ENCODE measurements at places on chromosomes 5 and 9.
A peak's percentile ranks its signal among the peaks of the same experiment; 100 is the strongest.

GRCh38 chr5:35863159-35863558 lies 6.5 kb downstream of the IL7R start:
- no peak for DNase-seq

DNA sequence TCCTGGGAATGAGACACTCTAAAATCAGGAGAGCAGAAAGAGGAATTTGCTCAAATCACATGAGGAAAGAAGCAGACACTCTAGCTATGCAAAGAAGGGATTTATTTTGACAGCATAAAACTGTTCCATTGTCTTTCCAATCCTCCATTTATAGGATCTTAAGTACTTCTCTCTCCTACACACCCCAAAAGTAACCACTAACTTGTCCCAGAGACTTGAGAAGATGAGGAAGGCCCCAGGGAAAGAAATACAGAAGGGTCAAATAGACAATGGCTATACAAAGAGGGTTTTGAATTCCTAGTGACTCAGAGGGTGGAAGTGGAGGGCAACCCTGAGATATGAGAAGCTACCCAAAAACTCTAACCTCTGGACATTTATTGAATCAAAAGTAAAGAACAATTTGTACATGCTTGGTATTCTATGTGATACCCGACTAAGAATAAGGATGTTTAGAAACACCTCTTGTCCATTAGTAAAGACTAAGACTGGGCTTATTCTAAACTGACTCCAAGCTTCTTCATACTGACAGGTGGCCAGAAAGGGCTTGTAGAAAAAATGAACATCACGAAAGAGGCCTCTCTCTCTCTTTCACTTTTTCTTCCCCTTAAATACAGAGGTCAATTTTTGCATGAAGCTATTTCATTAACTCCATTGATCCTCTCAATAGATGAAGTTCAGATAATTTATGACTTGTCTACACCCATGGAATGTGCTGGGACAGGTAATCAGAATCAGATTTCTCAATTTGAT lies 20.6 kb downstream of the DMAC1 start:
- DNase-seq, result no peak

DNA sequence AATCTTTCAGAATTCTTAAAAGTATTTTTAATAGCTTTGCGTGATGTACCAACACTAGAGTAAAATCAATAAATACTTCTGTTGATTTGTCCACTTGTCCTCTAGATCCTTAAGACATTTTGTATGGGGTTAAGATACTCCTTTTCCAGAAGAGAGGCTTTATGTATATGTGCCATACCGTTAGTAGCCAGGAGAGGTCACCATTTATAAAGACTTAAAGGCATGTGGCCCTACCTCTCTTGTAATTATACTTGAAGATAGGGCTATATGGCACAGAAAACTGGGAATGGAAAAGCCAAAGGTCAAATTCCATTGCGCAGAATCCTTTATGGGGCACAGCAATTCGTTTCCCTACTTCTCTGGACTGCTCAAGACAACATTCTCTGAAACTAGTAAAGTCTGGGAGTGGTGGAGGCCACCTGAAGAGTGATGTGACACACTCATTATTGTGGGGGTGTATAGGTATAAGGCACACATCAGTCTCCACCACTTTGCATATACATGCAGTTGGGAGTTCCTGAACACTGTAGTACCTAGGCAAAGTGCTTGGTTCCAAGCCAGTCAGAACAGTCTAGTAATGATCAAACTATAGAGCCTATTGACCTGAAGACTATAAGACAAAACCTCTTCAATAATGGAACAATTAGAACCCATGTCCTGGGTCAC lies 140.1 kb upstream of the FBXL17 start:
- peak; percentile 17 for DNase-seq

- DNase-seq, result no peak
Measured at GRCh38 chr5:91272858-91273257, 110.3 kb downstream of the ARRDC3 start.

GRCh38 chr5:127229185-127229889 lies 61.3 kb upstream of the MEGF10 start:
- DNase-seq, result no peak

- DNase-seq, result no peak
Measured at GRCh38 chr5:11037941-11038340, 276.9 kb upstream of the DAP start.

GRCh38 chr5:159449925-159450324 lies 119.6 kb upstream of the IL12B start:
- no peak for DNase-seq

- DNase-seq, result peak; percentile 62
Measured at GRCh38 chr5:16819522-16820167, 116.4 kb downstream of the MYO10 start.

- DNase-seq, result no peak
Measured at GRCh38 chr9:13443346-13444244, 164.1 kb upstream of the MPDZ start.

GRCh38 chr9:71090896-71091295 lies 30.5 kb downstream of the TRPM3 start:
- DNase-seq, result no peak

GRCh38 chr5:52996979-52997378 lies 7.8 kb downstream of the ITGA2 start:
- DNase-seq, result no peak

DNA sequence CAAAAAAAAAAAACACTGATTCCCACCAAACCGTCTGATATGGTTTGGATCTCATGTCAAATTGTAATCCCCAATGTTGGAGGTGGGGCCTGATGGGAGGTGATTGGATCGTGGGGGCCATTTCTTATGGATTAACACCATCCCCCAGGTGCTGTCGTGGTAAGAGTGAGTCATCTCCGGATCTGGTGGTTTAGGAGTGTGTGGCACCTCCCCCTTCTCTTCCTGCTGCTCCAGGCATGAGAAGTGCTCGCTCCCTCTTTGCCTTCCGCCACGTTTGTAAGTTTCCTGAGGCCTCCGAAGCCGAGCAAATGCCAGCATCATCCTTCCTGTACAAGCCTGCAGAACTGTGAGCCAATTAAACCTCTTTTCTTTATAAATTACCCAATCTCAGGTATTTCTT lies 45.2 kb downstream of the HSD17B3 start:
- no peak for DNase-seq

DNA sequence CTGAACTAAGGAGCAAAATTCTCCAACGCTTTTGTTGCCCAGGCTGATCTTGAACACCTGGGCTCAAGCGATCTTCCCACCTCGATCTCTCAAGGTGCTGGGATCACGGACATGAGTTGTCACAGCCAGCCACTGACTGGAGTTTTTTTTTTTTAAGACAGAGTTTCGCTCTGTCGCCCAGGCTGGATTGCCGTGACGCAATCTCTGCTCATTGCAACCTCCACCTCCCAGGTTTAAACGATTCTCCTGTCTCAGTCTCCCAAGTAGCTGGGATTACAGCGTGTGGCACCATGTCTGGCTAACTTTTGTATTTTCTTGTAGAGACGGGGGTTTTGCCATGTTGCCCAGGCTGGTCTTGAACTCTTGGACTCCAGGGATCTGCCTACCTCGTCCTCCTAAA lies 58.2 kb downstream of the EHMT1 start:
- DNase-seq, result no peak

GRCh38 chr5:147822686-147823491 lies 8.6 kb downstream of the SPINK1 start:
- peak; percentile 11 for DNase-seq

DNA sequence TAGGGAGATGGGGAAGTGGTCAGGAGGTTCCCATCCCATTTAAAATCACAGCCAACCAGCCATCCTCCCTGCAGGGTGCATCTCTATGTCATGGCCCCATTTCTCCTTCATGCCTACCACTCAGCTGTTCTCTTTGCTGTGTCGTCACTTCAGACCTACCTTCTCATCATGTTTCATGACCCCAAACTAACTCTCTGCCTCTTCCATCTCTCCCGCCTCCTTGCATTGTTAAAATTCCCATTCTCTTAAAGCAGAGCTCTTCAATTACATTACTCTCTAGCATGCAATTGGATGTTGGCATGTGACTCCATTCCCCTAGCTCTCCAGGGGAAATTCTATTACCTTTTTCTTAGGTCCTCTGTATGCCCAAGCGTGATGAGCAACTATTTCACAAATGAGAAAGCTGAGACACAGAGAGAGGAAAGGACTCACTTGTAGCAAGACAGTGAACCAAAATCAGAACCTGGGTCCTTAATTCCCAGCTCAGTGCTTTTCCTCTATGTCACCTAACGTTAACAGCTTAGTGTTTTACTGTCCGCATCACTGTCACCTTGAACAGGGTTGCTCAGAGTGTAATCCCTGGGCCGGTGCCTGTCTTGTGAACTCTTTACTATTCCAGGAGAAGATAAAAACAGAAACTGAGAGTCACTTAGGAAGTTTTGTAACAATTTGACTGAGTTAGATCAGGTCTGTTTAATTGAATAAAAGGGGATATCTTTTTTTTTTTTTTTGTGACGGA lies 28.1 kb downstream of the PDE6A start:
- no peak for DNase-seq

- no peak for DNase-seq
Measured at GRCh38 chr5:174723979-174724483, 351 bp upstream of the MSX2 start.

- DNase-seq, result no peak
Measured at GRCh38 chr9:22118810-22119521, 109.9 kb upstream of the CDKN2B start.

DNA sequence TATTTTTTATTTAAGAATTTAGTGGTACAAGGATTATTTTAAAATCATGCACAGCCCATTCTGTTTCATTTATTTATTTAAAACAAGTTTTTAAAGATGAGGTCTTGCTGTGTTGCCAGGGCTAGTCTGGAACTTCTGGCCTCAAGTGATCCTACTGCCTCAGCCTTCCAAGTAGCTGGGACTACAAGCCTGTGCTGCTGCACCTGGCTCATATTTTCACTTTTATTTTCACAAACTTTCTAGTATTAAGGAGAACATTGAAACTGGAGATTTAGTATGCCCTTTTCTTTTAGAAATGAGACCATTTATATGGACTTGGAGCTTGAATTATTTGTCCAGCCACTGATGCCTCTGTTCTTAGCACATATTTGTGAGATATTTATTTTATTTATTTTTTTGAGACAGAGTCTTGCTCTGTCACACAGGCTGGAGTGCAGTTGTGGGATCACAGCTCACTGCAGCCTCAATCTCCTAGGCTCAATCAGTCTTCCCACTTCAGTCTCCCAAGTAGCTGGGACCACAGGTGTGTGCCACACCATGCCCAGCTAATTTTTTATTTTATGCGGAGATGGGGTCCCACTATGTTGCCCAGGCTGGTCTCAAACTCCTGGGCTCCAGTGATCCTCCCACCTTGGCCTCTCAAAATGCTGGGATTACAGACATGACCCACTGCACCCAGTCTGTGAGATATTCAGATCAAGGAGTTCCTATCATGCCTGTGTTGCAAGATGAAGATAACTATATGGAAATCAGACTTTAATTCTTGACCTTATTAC lies 7.4 kb downstream of the DMXL1 start:
- DNase-seq, result no peak

DNA sequence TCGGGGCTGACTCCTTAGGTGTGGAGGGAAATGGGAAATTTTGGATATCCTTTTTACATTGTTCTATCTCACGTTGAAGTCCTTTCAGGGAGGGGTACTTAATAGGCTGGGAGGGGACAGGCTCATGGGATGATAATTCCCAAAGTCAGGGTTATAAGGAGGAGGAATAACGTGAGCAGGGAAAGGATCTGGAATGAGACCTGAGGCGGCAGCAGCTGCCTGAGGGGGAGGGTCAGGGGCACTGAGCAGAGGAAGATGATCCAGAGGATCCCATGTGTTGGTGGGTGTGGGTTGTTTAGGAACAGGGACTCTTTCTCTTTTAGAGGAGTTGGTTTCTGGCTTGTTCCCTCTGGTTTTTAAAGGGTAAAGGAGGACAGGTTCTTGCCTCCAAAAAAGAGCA lies 18.7 kb downstream of the IFT74 start:
- DNase-seq, result no peak

DNA sequence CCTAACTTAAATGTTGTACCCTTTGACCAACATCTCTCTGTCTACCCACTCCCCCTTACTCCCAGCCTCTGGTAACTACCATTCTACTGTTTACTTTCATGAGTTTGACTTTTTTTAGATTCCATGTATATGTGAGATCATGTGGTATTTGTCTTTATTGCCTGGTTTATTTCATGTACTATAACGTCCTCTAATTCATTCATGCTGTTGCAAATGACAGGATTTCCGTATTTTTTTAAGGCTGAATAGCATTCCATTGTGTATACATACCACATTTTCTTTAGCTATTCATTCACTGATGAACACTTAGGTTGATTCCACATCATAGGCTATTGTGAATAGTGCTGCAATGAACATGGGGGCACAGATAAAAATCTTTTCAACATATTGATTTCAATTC lies 11.8 kb upstream of the NDUFB6 start:
- no peak for DNase-seq

DNA sequence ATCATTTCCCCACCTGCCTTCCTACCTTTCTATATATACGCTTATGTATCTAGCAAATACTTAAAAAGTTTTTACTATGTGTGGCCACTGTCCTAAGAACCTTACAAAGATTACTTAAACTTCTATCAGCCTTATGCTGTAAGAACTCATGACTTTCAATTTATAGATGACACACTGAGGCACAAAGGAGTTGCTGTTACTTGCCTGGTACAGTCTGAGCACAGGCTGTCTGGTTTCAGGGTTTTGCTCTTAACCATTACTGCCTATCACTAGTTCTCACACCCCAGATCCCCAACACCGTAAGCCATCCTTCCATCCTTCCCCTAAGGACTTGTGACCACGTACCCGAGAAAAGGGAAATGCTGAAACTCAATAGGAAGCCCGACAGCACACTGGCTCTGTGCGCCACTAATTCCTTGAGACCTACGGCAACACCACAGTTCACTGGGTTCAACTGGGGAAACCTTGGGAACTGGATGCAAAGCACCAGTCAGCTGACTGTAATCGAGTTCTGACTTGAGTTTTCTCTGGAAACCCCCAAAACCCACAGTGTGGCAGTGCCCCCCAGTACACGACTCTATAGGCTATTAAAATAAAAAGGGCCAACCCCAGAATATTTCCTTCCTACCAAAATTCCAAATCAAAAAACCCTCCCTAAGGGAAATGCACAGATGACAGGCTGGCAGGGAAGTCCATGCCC lies 56.0 kb downstream of the AUH start:
- no peak for DNase-seq

DNA sequence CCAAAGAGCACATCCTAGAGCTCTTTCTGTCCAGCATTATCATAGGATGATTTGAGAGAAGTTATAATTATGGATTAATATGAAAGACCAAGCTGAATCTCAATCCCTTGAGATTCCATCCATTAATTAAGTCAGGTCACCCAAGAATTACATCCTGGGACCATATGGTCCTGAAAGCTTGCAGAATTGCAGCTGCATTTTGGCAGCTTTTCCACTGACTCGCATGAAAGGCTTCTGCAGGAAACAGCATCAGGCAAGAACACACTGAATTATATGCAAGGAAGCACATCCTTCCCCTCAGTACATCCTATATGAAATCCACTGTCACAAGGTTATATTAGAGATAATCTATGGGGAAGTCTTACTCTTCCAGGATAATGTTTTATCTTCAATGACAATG lies 109.1 kb upstream of the CTNND2 start:
- DNase-seq, result no peak

GRCh38 chr9:36486329-36486932 lies 86.3 kb upstream of the MELK start:
- DNase-seq, result no peak

- DNase-seq, result peak; percentile 52
Measured at GRCh38 chr9:72509053-72509452, 12.4 kb upstream of the TMC1 start.

DNA sequence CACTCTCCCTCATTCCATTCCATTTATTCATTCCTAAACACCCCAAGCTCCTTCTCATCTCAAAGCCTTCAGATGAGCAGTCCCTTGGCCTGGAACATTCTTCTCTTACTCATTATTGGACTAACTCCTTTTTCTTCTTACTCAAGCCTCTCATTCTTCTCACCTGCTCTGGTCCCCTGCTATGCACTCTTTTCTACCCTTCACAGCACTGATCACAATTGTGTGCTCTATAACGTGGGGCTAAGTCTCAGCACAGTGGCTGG lies 212.4 kb downstream of the MAPKAP1 start:
- DNase-seq, result no peak

All from BJ (cell line).